NCI-H1694 (cell line): ENCODE measurements at places on chromosomes 4 and X.

DNA sequence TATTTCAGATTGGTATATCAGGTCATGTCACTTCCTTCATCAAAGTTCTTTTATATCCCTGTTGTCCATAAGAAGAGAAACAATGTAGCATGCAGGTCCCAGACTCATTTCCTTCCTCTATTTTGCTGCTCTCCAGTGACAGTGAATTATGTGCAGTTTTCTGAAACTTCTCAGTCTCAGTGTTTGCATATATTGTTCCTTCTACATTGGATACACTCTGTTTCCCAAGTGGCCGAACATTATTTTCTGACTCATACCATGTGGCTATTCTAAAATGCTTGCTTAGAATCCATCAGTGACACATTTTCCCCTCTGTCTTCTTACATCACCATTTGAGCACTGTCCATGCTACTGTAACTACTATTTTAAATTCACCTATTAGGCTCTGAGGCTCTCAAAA, 305.7 kb downstream of the PDHA2 start:
- DNase-seq: no peak

GRCh38 chr4:109327641-109328040, 25.2 kb upstream of the COL25A1 start:
- DNase-seq: no peak

GRCh38 chr4:52728691-52729240, 22.5 kb downstream of the ERVMER34-1 start:
- DNase-seq: no peak

DNA sequence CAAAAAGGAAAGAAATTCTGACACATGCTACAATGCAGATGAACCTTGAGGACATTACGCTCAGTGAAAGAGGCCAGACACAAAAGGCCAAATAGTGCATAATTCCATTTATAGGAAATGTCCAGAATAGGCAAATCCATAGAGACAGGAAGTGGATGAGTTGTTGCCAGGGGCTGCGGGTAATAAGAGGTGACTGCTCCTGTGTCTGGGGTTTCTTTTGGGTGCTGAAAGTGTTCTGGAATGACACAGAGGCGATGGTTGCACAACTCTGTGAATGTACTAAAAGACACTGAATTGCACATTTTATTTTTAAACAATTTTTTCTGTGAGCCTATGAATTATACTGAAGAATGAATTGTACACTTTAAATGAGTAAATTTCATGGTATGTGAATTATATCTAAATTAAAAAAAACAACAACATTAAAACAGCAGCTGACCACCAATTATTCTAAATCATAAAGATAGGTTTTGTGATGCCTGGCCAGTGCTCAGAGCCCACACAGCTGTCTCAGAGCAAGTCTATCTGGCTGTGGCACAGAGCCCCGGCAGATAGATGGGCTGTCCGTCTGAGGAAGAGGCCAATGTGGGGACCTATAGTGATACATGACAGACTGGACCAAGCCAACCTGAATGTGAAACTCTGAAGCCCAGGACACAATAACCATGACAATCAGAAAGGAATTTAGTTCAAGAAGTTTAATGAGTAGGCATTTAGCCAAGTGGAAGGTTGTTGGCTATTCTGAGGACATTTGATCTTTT, 23.5 kb upstream of the IRAK1 start:
- no peak for DNase-seq

DNA sequence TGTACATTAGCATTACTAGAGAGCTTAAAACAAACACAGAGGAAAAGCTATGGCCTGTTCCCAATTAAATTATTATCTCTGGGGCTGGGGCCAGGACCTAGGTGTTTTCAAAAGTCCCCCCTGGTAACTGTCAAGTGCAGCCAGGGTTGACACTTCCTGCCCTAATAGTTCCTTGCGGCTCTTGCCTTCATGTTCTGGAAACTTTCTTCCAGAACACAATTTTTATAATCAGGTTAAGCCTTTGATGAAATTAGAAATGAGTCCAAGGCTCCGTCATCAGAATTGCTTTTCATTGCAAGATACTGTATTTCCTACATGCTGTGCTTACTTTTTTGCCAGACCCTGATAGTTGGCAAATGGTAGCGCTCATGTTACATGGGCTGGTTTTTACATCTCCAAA, 229.6 kb downstream of the UNC5C start:
- no peak for DNase-seq

DNA sequence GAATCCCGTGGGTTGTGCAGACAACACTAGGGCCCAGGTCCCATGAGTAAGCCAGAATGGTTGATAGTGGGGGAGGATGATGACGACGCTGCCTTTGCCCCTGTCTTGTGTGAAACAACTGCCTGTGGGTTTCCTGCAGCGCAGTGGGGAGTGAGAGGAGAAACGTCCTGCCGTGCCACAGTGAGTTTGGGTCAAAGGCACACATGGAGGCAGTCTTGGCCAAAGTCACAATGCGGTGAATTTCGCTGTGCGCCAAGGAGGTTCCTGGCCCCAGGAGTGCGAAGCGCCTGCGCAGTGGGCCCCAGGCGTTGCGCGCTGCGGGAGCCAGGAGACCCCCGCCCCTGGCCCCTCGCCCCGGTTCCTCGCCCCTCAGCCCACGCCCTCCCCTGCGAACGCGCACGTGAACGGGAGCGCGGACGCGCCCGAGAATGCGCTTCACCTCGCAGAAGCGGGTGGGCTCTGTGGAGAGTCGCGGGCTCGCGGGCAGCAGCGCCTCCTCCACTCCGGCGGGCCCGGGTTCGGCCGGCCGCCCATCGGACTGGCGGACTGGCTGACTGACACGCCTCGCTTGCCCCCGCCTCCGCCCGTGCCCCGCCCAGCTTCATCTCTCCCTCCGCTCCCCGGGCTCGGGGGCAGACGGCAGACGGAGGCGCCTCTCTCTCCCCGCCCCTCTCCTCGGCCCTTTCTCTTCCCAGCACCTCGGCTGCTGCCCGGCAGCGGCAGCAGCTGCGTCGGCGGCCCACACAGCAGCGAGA, at the start of gene NUDT10:
Gene NUDT10, plus strand, starts transcription at position 635 of the 755 bp plus-strand sequence. CDS start 144 bp downstream, outside the sequence.
- DNase-seq: no peak

DNA sequence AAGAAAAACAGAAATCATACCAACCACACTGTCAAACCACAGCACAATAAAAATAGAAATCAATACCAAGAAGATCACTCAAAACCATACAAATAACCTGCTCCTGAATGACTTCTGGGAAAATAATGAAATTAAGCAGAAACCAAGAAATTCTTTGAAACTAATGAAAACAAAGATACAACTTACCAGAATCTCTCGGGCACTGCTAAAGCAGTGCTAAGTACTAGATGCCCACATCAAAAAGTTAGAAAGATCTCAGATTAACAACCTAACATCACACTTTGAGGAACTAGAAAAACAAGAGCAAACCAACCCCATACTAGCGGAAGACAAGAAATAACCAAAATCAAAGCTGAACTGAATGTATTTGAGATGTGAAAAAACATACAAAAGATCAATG, 33.2 kb downstream of the AWAT2 start:
- DNase-seq: no peak

DNA sequence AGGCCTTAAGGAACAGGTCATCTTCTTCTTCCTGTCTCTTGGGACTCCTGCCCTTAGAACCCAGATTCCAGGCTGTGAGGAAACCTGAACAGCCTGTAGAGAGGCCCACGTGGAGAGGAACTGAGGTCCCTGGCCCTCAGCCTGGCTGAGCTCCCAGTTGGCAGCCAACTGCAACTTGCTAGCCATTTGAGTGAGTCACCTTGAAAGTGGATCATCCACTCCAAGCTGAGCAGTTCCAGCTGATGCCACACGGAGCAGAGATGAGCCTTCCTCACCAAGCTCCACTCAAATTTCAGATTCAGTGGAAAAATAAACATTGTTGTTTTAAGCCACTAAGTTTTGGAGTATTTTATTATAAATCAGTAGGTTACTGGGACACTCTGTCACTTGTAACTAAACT, 392.5 kb downstream of the BCOR start:
- peak; percentile 61 for DNase-seq

- no peak for DNase-seq
These were observed 1311.6 kb downstream of the RAPGEF2 start for GRCh38 chr4:160414496-160414895.

DNA sequence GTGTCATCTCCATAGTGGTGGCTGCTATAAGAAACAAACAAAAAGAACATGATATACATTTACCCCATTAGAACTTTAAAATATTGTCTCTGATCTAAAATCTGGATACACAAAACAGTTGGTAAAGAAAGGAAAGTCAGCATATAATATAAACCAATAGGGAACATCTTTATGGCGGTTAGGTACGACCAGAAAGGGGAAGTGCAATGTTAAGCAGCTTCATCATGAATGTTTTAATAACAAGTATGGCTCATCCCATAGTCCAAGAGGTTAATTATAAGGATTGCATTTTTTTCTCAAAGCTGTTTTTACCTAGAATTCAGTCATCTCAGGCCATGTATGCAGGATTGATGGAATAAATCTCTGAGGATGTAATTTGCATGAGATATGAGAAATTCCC, 1869.7 kb downstream of the PCDH7 start:
- no peak for DNase-seq

DNA sequence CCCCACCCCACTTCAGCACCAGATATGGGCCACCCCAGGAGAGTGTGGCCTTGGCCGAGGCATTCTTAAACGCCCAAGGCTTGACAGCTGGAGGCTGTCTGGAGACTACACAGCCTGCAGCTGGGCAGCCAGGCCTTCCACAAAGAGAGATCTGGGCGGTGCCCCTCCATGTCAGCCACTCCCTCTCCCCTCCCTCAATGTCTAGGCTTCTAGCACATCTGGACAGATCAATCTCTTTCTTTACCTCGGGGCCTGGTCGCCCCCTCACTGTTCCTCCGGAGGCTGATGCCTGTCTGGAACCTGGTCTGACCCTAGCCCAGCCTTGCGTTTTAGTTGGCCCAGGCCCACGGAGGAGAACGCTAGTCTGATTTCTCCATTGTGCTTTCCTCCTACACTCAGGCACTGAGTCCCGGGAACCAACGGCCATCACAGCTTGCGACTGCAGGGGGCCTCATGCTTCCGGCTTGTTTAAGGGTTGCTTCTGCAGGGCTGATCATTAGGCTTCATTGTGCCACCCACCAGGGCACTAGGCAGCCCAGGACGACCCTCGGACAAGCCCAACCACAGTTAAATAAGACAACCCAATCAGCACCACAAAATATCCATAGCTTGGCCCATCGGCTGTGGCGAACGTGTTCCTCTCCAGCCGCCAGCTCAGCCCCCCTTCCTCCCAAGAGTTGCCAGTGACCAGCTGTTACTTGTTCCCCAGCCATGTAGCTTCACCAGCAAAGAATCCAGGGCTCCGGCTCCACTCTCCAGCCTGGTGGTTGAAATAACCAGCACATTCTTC, 200.6 kb downstream of the BCOR start:
- peak; percentile 35 for DNase-seq

DNA sequence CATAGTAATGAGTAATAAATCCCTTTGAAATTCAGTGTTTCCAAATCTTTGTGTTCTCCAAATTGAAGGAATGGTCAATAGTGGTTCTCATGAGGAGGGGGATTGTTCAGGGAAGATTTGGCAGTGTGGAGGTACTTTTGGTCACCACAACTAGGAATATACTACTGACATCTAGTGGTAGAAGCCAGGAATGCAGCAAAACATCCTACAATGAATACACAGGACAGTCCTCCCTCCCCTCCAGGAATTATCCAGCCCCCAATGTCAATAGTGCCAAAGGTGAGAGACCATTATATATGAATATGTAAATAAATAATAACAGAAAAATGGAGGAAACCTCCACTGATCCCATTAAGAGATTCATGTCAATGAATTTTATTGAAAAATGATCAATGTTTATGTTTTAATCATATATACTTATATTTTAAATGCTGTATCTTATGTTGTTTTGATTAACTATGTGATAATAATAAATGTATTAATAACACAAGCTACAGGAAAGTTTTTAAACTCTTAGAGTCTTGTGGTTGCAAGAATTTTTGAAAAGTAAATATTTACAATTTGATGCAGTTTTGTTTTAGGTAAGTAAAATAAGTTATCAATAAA, 14.4 kb upstream of the FAM9A start:
- DNase-seq: peak; percentile 20

- no peak for DNase-seq
These were observed 28.5 kb downstream of the PHEX start for GRCh38 chrX:22060415-22061280.

DNA sequence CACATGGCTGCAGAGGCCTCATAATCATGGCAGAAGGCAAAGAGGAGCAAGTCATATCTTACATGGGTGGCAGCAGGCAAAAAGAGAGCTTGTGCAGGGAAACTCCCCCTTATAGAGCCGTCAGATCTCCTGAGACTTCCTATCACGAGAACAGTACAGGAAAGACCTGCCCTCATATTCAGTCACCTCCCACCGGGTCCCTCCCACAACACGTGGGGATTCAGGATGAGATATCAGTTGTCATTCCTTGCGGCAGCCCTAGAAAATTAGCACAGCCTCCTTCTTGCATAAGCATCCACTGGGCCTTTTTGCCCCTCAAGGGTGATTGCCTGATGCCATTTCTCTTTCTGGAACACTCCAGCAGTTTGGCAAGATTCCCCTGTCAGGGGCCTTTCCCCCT, 61.7 kb upstream of the STX18 start:
- DNase-seq: no peak

DNA sequence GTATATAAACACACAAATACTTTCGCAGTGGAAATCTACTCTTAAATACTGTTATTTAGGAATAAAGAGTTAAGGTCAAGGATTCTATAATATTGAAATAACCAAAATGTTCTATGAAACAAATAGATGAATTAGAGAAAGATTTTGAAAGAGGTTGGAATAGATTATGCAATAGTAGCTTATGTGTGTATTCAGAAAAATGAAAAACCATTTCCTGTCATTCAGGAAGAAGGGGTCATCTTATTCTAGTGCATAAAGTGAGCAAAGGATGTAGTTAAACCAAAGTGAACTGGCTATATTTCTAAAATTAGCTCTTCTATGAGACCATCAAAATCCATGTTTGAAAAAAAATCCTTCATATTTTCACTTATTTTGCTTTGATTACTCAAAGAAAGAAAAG, 30.0 kb upstream of the MYOZ2 start:
- no peak for DNase-seq

DNA sequence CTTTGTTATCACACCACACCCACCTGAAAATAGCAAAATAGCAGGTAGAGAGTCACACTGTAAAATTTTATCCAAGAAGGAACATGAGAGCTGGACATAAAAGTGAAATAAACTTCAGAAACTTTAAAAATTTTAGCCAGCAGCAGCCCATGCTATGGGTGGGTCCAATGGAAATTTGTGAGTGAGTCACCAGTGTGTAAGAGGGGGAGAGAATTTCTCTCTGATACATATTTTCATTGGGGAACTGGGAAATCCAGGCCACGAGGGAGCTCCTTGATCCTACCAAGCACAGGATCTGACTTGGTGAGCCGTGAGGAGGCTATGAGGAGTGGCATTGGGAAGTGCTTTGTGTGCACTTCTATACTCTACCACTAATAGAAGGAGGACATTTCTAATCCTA, 136.3 kb downstream of the FAAH2 start:
- DNase-seq: no peak

GRCh38 chr4:177315767-177316464, 6.2 kb downstream of the NEIL3 start:
- DNase-seq: no peak

DNA sequence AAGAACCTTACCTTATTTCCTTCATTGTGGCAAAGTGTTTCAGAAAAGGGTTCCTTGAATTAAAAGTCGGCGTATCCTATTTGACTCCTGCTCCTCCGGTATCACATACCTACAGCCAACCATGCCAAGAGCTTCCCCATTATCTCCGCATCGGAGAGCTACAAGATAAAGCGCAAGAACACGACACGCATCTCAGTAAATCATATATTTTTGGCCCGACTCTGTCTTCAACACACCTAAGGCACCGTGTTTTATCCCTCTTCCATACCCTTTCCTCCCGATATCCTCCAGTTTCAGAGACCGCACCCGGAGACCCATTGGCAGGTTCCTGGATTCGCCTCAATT, 497 bp upstream of the THAP9 start:
- DNase-seq: no peak

- DNase-seq: no peak
These were observed 11.4 kb downstream of the INTS6L start for GRCh38 chrX:135531813-135532212.
